ENCODE measurements at places on chromosomes 3 and 15. TPM values are rescaled to one million over a fixed set of nuclear protein-coding genes. Genes with fewer than 3 reads are reported as not detected.

DNA sequence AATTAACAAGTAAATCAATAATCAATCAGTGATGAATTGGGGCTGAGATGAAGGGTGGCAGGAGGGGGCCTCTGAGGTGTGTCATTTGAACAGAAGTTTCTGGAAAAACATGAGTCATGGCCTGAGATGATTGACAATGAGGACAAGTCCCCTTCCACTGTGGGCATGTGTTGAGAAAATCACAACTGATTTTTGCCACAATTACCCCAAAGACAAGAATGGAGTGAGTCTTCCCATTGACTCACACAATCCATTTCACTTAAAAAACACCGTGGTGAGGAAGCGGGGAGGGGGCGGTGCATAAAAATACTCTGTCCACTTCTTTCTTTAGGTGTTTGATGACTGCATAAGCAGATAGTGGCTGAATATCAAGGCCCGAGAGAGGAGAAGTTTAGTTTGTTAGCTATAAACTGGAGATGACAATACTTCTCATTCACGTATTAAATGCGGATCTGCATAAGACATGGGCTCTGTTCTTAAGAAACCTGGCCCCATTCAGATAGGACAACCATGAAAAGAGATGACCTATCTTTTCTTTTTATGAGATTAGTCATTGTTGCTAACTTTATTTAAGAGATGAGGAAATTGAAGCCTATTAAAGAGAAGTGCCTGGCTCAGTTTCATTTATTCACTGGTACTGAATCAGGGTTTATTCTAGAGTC, 34.7 kb downstream of the SHC4 start:
- no peak for DNase-seq

GRCh38 chr15:35167675-35168074, 82.6 kb upstream of the NANOGP8 start:
- DNase-seq = no peak

DNA sequence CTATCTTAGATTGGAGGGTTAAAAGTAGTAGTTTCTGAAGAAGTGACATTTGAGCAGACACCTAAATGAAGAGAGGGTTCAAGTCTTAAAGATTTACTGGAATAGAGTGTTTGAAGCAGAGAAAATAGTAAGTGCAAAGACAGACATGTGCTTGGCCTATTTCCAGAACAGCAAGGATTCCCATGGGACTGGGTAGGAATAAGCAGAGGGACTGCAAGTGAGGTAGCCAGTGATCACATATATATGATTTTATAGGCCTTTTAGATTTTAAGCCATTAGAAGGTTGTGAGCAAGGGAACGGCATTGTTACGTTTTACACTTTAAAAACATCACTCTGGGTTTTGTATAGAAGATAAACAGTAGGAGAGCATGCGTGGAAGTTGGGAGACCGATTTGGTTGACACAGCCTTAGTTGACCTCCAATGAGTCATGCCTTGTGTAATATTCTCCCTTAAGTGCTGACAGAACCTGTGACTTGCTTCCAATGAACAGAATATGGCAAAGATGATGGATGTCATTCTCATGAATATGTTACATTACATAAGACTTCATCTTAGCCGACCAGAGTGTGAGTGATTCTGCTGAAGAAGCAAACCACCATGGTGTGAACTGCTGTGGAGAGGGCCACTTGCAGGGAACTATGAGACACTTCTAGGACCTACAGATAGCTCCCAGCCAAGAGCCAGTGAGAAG, 37.1 kb upstream of the SLC4A7 start:
- no peak for DNase-seq

- no peak for DNase-seq
Measured at GRCh38 chr3:52896613-52897012, 735 bp downstream of the STIMATE start.

DNA sequence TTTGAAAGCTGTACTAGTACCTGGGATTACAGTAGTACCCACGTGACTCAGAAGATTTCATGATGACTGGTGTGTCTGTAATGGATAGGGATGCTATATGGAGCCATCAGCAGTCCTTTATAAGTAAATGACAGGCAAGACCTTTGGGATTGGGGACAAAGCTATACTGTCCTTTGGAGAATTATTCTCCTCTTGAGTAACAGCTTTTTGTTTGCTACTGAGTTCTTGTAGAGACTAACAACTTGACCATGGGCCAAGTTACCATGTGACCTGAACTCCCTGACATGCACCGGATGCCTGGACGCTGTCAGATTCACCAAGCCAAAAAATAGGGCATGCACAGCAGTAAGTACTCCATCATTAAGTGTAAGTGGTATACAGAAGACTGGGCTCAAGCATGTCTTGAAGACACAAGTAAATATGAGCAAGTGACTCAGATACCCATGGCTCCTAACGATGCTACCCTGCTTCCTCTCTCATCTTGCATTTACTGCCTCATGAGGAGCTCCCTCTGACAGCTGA, 12.9 kb downstream of the SEC11A start:
- DNase-seq = peak; percentile 70

The CLRN1 gene
- not detected for polyA plus RNA-seq

The GOLGA6L4 gene
- 30.8 TPM for polyA plus RNA-seq

The MINAR1 gene
- 0.65 TPM for polyA plus RNA-seq

The SYNM gene
- polyA plus RNA-seq = 7.3 TPM

The GOLGA8O gene
- polyA plus RNA-seq = 2.4 TPM

The PTX3 gene
- 23.2 TPM for polyA plus RNA-seq

The AHSG gene
- 35.6 TPM for polyA plus RNA-seq
